Activated CD8-positive, alpha-beta memory T cell treated with anti-CD3 and anti-CD28 coated beads for 4 hours (primary cell): ENCODE measurements at places on chromosomes 16 and 17.

- DNase-seq: no peak
These were observed 1.1 kb downstream of the CAMTA2 start for GRCh38 chr17:4986403-4986802.

DNA sequence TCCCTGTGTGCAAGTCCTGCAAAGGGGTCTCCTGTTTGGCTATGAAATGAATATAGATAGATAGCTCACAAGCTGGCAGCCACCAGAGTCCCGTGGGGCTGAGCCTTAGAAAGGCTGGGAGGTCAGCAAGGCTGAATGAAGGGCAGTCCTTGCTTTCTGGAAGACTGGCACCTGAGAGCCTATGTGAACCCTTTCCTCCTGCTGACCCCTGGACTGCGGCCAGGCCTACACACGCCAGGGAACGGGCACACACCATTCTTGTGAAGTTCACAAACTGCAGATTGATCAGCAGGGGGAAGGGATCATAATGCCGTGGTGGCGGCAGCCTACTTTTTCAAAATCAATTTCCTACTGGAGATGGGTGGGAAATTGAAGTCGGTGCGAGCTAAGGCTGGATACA is 985 bp upstream of the C17orf107 start:
- no peak for DNase-seq

- no peak for DNase-seq
These were observed 498 bp downstream of the IGFALS start for GRCh38 chr16:1792836-1793577.

DNA sequence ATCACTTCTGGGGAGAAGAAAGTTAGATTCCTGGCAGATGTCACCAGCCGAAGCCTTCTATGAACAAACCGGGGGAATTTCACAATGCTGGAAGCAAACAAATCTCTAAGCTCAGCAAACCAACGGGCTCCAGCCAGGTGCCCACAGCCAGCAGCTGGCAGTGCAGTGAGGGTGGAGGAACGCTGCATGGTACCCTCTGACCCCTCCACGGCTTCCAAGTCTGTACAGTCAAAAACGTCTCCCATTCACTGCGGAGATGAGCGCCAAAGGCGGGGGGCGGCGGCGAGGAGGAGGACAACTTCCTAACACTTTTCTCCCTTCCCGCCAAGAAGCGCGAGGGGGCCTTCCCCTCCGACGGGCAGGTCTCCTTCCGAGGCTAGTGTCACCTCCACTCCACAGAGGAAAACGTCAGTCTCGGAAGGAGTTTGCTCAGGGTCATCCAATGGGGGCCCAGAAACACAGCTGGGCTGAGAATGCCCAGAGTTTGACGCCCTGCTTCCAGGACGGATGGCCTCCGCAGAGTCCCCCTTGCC is 924 bp downstream of the ZNF598 start:
- no peak for DNase-seq

DNA sequence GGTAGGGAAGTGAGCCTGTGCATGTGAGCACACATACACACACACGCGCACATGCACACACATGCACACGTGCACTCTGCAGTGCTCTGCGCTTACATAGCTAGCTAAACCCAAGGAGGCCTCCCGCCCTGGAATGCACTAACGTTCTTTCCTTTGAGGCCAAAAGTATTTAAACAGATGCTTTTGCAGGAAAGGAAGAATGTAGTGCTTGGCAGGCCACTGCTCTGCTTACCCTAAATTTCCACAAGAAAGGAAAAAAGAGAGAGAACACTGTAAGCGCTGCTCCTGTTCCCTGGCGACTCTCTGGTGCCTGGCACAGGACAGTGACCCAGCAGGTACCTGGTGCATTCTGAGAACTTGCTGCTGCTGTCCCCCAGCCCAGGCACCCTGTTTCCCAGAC is 31.3 kb upstream of the MRPS23 start:
- no peak for DNase-seq

DNA sequence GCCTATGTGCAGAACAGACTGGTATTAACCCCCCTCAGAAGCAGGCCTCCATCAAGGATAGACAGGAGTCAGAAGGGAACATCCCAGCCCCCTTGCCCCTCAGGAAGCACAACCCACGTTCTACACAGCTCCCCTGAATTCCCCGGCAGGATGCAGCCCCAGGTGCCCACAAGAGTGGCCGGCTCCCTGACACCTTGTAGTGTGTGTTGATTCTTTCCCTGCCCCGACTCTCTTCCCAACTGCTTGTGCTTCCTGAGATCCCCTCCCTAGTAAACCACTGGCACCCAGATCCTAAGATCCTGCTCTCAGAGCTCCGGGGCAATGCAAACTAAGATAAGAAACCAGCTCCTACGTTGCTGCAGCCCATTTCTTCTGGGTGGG is 34.8 kb upstream of the LITAF start:
- DNase-seq: no peak

GRCh38 chr17:64162554-64162953 is 32.6 kb upstream of the ERN1 start:
- DNase-seq: no peak
